Naive thymus-derived CD8-positive, alpha-beta T cell (primary cell): ENCODE measurements at places on chromosomes 3 and 15. TPM values are rescaled to one million over a fixed set of nuclear protein-coding genes. Genes with fewer than 3 reads are reported as not detected.

P2RY1 gene
- not detected for total RNA-seq

GRCh38 chr3:183637106-183637486, 1.7 kb downstream of the KLHL24 start:
- no peak for DNase-seq

CTNNB1 gene
- 174 TPM for total RNA-seq

ATP13A5 gene
- not detected for total RNA-seq

GRCh38 chr15:45448066-45448915, 69.9 kb upstream of the GATM start:
- no peak for DNase-seq

DNA sequence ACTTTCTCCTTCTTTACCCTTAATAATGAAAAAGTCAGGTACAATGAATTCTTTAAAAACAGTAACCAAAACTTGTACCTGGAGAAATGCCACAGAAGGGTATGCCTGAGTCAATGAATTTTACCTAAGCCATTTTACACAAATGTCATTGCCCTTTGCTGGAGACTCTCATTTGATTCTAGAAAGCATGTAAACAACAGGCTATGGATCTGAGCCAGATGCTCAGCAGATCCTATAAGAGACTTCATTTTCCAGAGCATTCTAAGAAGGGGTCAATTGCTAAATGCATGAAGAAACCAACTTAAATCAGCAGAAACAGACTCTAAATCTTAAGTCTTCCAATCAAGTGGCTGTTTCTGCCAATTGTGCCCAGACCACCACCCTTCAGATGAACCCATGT, 83.8 kb upstream of the GALNT15 start:
- no peak for DNase-seq

DNA sequence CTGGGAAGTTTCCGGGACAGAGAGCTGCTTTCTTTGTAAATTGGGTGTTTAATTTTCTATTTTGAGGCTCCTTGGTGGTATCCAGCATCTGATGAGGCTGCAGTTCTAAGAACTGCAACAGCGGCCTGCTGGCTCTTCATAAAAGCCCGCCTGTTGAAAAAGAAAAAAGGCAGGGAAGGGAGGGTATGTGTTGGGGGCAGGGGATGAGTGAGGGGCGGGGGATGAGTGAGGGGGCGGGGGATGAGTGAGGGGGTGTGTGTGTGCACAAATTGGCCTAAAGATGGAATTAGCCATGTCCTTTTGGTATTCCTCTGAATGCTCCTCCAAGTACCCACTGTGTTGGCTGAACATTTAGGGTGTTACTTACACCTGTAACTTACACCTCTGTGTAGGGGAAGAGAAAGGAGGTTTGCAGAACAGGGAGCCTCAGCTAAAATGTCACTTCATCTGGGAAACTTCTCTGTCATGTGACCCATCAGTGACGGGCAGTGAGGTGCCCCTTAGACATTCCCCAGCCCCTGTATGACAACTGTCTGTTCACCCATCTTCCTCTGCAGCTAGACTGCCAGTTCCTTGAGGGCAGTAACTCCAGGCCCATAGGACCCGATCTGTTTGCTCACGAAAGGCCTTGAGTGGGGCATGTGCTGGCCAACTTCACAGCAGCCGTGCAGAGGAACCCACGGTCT, 57.6 kb downstream of the LRIG1 start:
- DNase-seq = no peak

- no peak for DNase-seq
These were observed 43.9 kb upstream of the TRPM1 start for GRCh38 chr15:31145271-31145911.

- DNase-seq = no peak
These were observed 59.1 kb downstream of the SUMF1 start for GRCh38 chr3:4407941-4408340.

- DNase-seq = no peak
These were observed 79.7 kb downstream of the RARB start for GRCh38 chr3:25507811-25508210.

DNA sequence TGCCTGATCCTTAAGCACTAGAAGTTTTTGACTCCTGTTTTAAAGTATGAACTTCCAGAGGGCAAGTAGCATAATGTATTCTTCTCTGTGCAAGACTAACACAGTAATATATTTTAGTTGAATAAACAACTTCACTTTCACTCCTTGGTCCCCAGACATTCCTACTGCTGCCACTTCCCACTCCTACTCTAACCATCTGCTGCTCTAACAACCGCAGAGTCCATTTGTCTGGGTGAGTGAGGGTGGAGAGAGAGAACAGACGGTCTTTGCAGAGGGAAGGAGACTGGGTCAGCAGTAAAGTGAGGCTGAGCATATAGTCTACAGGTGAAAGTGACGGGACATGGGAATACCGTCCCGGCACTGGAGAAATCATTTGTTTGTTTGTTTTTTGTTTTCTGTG, 301.0 kb upstream of the SLCO3A1 start:
- DNase-seq = no peak

- no peak for DNase-seq
These were observed 11.0 kb downstream of the ETV5 start for GRCh38 chr3:186097663-186098451.

DNA sequence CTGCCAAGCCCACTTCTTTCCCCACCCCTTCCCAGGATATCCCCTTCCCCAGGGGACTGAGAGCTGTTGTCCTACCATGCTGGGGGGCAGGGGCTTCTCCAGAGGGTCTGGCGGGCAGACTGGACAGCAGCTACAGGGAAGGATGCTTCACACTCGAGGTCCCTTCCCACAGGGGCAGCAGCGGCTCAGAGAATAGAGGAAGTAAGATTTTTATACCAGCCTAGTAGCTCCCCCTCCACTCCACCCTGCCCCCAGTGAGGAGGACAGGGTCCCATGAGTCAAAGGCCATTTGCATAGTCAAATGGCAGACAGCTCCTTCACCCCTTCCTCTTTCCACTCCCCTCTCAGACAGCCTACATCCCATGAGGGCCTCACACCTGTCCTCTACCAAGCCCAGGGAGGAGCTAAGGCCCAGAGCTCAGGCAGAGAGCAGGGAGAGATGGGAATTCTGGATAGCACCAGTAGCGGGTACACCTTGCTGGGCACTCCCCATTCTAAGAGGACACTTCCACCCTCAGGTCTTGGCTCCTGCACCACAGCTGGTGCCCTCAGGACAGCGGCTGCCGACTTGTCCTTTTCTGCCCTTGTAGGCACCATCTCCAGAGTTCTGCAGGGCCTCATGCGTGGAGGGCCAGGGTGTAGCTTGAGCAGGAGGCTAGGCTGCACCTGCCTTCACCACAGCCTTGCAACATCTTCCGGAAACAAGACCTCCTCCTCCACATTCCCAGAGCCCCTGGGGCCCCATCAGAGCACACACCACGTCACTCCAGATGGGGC, at the start of gene TLR9:
Gene TLR9, minus strand, starts transcription at position 194 of the 777 bp plus-strand sequence. Its CDS starts 116 bp downstream, at position 78.
- no peak for DNase-seq

- DNase-seq = no peak
These were observed 985.7 kb downstream of the TUSC7 start for GRCh38 chr3:117695321-117695720.

GRCh38 chr3:50656417-50657195, 18.1 kb upstream of the DOCK3 start:
- DNase-seq = no peak

DNA sequence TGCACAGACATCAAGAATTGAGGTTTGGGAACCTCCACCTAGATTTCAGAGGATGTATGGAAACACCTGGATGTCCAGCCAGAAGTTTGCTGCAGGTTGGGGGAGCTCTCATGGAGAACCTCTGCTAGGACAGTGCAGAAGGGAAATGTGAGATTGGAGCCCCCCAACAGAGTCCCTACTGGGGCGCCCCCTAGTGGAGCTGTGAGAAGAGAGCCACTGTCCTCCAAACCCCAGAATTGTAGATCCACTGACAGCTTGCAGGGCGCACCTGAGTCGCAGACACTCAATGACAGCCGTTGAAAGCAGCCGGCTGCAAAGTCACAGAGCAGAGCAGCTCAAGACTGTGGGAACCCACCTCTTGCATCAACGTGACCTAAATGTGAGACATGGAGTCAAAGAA, 34.6 kb upstream of the EPHA6 start:
- no peak for DNase-seq

- no peak for DNase-seq
These were observed 6.1 kb downstream of the MINDY4B start for GRCh38 chr3:150899141-150899540.

- DNase-seq = peak; percentile 44
These were observed 824 bp upstream of the CILP start for GRCh38 chr15:65212097-65212496.

GRCh38 chr3:124700880-124701684, 29.2 kb upstream of the UMPS start:
- DNase-seq = no peak

- DNase-seq = no peak
These were observed 83.3 kb downstream of the TMEM108 start for GRCh38 chr3:133121450-133121849.

GRCh38 chr3:52541050-52541449, 4.6 kb downstream of the UQCC5 start:
- DNase-seq = no peak

- no peak for DNase-seq
These were observed 6.9 kb downstream of the ACAD11 start for GRCh38 chr3:132652640-132653270.

- no peak for DNase-seq
These were observed 355.5 kb downstream of the TIGIT start for GRCh38 chr3:114649331-114649730.

DNA sequence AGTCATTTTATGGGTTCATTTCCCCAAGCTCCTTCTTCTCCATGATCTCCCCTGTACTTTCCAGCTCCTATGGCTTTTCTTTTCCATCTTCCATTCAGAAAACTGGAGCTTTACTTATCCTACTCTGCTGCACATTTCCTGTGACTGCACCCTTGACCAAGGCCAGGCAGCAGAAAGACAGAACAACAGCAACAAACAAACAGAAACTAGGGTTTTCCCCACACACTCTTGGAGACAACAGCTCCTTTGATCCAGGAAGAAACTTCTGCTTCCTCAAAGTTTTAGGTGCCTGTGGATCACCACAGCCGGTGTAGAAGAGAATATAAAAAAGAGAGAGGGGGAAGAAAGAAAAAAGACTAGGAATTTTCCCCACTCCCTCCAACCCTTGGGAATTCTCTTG, 342.3 kb upstream of the CFAP20DC start:
- DNase-seq = no peak

DNA sequence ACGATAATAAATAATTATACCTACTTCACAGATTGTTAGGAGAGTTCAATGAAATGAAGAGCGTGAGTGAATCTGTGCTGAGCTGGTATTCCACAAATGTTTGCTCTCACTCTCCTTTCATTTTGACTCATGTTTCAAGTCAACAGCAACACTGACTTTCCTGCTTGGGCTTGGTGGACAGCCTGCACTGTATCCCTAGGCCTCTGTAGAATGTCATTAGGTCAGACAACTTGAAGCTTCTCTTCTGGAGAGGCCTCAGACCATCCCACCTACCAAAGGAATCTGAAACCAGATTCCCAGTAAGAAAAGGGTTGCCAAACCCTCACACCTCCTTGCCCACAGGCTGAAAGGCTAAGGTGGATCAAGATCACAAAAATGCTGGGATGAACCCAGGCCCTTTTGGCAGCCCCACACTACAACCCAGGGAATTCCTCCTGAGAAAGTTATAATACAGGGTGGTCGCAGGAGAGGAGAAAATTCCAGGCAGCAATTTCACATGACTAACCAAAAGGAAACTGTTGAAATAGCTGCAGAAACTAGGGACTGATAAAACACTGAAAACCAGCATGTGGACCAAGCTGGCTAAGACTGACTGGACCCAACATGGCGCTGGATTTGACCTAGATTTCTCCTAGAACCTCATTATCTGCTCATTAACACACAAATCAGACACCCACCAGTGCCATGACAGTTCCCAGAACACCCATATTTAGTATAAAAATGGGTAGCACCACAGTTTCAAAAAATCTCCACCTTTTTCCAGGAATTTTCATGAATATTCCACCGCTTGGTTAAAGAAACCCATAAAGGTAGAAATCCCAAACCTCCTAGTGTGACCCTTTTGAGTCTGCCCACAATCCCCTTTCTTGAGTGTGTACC, 57.0 kb upstream of the ZNF148 start:
- DNase-seq = no peak

DNA sequence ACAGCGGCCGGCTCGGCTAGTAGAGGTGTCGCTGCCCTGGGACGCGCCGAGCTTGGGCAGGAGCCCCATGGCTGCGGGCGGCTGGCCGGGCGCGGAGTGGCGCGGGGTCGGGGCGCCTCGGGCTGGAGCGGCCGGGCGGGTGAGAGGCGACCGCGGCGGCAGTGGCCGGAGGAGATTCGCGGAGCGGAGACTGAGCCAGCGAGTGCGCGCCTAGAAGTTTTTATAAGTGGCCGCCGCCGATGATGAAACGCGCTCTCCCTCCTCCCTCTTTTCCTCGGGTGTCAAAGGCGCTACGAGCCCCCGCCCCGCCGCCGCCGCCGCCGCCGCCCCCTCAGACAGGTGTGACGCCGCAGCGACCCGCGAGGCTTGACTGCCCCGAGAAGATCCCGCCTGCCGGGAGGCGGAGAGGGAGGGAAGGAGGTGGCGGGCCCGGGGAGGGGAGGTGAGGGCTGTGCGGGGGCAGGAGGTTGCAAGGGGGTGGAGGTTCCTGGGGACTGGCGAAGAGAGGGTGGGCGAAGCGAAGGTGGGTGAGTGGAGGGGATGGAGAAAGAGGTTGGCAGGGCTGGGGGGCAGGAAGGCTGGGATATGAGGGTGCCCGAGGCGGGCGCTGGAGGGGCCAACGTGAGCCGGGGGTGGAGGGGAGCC, at the start of gene SLCO2A1:
Gene SLCO2A1, minus strand, starts transcription at position 192 of the 645 bp plus-strand sequence. Its CDS starts 123 bp downstream, at position 69.
- no peak for DNase-seq

ZNF662 gene
- 17.6 TPM for total RNA-seq

MGA gene
- 63.3 TPM for total RNA-seq

GRCh38 chr3:188239577-188239976, 85.6 kb downstream of the LPP start:
- no peak for DNase-seq

GRCh38 chr3:176961916-176962315, 235.4 kb downstream of the TBL1XR1 start:
- DNase-seq = no peak

DNA sequence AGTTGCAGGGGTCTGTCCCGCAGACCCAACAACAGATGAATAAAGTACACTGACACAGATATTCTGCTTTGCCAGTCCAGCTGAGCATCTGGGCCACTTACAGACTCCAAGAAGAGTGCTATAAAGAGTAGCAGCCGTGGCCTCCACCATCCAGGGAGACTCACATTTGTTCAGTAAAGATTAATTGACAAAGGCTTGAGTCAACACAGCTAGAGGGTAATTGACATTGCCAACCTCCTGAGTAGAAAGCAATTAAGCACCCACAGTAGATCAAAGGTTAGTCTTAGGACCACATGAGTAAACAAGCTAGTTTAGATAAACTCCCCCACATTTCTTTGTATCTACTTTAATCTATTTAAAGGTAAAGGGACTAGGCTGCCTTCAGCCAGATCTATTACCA, 16.3 kb upstream of the CRTC3 start:
- no peak for DNase-seq

DNA sequence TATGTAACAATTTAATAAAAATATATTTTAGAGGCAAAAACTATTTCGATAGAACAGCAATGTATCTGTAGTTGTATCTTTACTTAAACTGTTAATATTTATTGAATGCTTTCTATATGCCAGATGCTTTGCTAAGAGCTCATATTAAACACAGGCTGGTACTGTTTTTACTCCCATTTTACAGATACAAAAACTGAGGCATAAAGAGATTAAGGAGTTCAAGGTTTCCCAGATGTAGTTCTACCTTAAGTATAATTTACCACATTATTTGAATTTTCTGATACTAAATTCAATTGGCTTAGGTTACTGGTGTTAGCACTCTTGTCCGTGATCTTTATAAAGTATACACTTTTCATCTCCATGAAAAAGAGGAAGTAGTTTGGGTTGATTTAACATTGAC, 149.8 kb downstream of the ROBO2 start:
- DNase-seq = no peak

ZNF502 gene
- 6.0 TPM for total RNA-seq

- DNase-seq = no peak
These were observed 175.2 kb upstream of the ZPLD1 start for GRCh38 chr3:102259663-102260062.
